Esophagus squamous epithelium (tissue), 5 donors: ENCODE measurements at places on chromosomes 12 and 14.

DNA sequence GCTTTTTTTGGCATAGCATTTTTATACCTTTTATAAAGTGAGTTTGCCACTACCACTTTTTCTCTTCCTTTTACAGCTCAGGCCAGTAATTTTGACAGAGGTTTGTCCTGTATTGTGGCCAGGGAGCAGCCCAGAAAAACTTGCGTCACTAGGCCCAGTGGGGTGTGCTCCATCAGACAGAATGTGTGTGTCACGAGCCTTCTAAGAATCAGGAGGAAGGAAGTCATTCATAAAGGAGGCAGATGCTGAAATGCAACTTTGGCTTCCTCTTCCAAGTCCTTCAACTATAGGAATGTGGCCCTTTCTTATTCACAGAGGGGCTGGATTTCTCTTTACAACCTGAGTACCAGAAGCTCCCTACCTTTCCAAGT lies 10.1 kb upstream of the RAB35 start:
- DNase-seq: no peak

DNA sequence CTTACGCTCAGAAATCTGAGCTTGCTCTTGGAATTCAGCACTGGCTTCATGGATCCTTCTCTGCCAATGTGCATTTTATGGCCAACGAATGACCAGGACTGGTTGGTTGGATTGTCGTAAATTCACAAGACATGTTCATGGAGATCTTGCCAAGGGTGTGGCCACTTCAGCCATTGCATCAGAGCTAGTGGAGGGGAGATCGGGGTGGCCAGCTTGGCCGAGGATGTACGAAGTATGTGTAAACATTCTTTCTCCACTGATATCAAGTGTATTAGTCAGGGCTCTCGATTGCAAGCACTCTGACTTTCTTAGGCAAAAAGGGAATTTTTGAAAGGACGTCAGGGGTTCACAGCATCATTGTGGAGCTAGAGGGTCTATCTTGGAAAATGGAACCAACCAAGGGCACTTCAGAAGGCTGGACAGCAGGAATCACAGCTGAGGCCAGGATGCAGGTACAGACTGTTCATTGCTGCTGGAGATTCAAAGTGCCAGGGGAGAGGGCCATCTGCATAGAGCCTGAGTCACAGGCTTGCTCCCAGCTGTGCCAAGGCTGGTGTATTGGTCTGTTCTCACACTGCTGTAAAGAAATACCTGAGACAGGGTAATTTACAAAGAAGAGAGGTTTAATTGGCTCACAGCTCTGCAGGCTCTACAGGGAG lies 32.9 kb upstream of the ADGRD1 start:
- no peak for DNase-seq

- DNase-seq: peak; percentile 56
Measured at GRCh38 chr14:105045710-105046326, 19.4 kb downstream of the GPR132 start.

DNA sequence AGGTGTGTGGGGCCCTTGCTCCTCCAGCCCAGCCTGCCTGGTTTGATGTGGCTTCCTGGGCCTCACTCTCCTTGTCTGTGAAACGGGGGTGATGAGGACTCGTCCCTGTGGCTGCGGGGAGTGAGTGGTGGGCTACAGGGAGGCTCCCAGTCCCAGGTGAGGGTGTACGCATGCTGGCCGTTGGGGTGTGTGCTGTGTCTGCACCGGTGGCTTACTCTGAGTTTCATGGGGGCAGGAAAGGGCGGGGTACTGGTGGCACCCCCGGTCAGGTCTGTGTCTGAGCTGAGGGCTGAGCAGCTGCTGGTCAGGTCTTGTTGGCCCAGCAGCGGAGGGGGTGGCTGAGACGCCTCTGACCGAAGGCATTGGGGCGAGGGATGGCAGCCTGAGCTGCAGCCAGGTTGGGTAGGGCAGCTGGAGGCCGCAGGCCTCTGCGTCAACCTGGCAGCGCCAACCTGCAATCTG lies 11.2 kb downstream of the ULK1 start:
- no peak for DNase-seq

- no peak for DNase-seq
Measured at GRCh38 chr14:105530285-105531087, 4.1 kb downstream of the TMEM121 start.

- no peak for DNase-seq
Measured at GRCh38 chr12:113116875-113117274, 18.7 kb downstream of the RASAL1 start.

GRCh38 chr14:103384450-103385151 lies 614 bp upstream of the MARK3 start:
- DNase-seq: no peak

- DNase-seq: no peak
Measured at GRCh38 chr14:21385188-21385904, 1.5 kb upstream of the SUPT16H start.

DNA sequence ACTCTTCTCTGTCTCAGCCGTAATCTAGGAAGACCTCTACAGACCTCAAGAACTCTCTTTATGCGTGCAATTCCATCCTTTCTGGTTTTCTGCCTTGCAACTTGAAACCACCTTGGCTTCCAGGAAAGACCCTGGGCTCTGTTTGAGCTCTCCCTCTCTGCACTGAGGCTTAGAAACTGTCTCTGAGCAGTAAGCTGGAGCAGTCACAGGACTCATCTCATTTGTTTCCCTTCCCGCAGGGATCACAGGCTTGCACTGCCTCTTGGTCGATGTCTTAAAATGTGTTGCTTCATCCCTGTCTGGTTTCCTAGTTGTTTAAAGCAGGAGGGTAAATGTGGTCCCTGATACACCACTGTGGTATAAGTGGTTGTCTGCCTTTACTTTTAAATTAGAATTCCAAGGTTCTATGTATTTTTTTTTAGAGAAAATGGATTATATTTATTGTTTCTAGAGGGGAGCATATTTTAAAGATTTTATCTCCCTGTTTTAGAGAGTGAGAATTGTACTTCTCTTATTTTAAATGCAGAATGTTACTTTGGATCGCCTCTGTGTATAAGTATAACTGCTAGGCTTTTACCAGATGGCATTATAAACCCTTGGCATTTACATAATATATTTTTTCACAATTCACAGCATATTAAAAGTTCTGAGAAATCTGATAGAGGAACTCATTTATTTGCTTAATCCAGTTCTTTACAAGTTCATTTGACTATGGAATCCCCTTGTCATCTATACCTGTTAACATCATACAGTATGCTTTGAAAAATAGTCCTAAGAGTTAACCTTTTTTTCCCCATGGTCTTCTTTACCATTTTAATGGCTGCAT lies 26.4 kb downstream of the EID3 start:
- no peak for DNase-seq

GRCh38 chr12:64110864-64111263 lies 111.2 kb downstream of the KICS2 start:
- DNase-seq: no peak

- DNase-seq: no peak
Measured at GRCh38 chr14:78697341-78697740, 527.2 kb downstream of the NRXN3 start.

GRCh38 chr14:101118746-101119591 lies 215.4 kb upstream of the RTL1 start:
- no peak for DNase-seq

- no peak for DNase-seq
Measured at GRCh38 chr14:51431033-51431709, 191.1 kb downstream of the TMX1 start.

DNA sequence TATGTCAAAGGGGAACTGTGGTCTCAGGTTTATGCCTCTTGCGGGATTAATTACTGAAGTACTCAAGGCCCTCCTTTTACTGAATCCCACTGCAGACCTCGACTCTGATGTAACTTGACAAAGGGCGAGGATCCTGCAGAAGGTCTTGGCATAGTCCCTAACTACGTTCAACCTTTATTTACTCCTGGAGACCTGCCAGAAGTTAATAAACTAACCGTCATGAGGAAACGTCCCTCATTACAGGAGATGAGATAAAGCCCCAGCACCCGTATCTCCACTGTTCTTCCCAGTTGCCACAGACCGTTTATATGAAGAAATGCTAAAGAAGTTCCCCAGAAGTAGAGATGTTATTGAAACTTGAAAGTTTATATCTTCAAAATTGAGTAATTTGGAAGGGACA lies 190.9 kb downstream of the ETV6 start:
- DNase-seq: no peak

- DNase-seq: no peak
Measured at GRCh38 chr12:48818831-48819590, 715 bp downstream of the CACNB3 start.

GRCh38 chr12:90909069-90909770 lies 45.8 kb downstream of the CCER1 start:
- no peak for DNase-seq
